ENCODE measurements at places on chromosomes 12 and 14. TPM values are rescaled to one million over a fixed set of nuclear protein-coding genes. Genes with fewer than 3 reads are reported as not detected.

- no peak for DNase-seq
Observed at GRCh38 chr14:95253039-95253630, 66.6 kb downstream of the CLMN start.

GRCh38 chr12:19440019-19440858, 947 bp downstream of the AEBP2 start:
- peak; percentile 53 for DNase-seq

GRCh38 chr14:93173943-93174395, 10.7 kb downstream of the MOAP1 start:
- DNase-seq = no peak

GYS2 gene
- total RNA-seq = not detected

CBLN3 gene
- 1.8 TPM for total RNA-seq

All from urinary bladder (tissue), 4 donors.